ENCODE measurements at places on chromosomes 3 and 15. TPM values are rescaled to one million over a fixed set of nuclear protein-coding genes. Genes with fewer than 3 reads are reported as not detected.

- peak within 1 kb of the TSS; percentile 20 for H3K27ac ChIP-seq
- peaks cover 4% of the 10 kb centered on the region for H3K36me3 ChIP-seq
- peak; percentile 97 for DNase-seq
Observed at GRCh38 chr15:96330450-96331143, at the start of gene NR2F2. Gene NR2F2, plus strand, starts transcription at chr15:96330700. Its CDS starts 1,406 bp downstream, at chr15:96332106.

The COL6A5 gene
- total RNA-seq, result not detected

The ARGFX gene
- not detected for total RNA-seq

The RPP25 gene
- total RNA-seq, result 3.6 TPM

- no peaks in the 10 kb centered on the region for H3K27me3 ChIP-seq
- H3K27ac ChIP-seq, result no peak overlapping the region
- no peak for DNase-seq
- no peak overlapping the region for H3K4me3 ChIP-seq
Observed at GRCh38 chr15:84855136-84855535, 29.3 kb upstream of the SLC28A1 start.

DNA sequence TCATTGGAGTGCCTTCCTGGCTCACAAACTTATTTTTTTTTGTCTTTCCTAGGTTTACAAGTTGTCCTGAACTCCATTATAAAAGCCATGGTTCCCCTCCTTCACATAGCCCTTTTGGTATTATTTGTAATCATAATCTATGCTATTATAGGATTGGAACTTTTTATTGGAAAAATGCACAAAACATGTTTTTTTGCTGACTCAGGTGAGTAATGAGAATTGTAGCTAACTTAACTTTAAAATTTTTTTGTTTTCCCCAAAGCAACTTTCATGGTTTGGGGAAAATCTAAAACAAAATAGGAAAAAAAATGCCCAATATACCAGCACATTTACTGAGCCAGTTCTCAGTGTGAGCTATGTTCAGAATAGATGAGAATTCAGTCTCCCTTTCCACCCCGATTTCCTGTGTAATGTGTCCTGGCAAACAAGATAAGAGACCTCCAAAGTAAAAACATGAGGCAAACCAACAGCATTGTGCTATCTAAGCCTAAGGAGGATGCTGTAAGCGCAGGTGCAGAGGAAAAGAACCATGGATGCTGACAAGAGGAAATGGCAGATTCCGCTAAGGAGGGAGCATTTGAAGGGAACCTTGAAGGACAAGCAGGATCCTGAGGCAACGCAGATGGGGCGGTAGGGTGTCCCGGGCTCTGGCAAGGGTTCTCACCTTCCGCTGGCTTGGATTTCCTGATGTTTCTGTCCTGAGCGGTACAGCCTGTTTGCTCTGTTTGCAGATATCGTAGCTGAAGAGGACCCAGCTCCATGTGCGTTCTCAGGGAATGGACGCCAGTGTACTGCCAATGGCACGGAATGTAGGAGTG is 171.4 kb downstream of the CACNA1D start:
- no peak overlapping the region for H3K27ac ChIP-seq
- no peaks in the 10 kb centered on the region for H3K36me3 ChIP-seq
- peaks cover 2% of the 10 kb centered on the region for H3K27me3 ChIP-seq

The MST1R gene
- total RNA-seq, result 2.7 TPM

The NKIRAS1 gene
- total RNA-seq, result 10.9 TPM

- H3K27me3 ChIP-seq, result no peaks in the 10 kb centered on the region
- H3K36me3 ChIP-seq, result no peaks in the 10 kb centered on the region
- peaks cover 2% of the 10 kb centered on the region for H3K4me1 ChIP-seq
- DNase-seq, result peak; percentile 82
- H3K4me3 ChIP-seq, result no peak overlapping the region
Observed at GRCh38 chr15:88834211-88834812, 31.1 kb downstream of the ACAN start.

DNA sequence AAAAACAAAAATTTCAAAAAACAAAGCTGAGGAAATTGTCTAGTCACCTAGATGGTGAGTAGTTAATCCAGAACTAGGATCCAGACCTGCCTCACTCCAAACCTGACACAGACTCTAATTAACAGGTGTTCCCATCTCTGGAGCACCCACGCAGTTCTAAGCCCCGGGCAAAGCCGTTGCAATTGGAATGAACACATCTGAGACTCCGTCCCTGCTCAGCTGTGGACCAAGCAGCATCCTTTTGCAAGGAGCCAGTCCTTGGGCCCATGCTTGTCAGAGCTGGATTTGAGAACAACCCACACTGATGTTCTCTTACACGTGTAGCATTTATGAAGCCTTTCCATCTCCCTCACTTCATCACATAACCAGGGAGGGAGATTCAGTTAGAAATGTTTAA is 54.8 kb downstream of the LMCD1 start:
- H3K36me3 ChIP-seq, result no peaks in the 10 kb centered on the region
- no peak overlapping the region for H3K27ac ChIP-seq
- no peak for DNase-seq
- H3K4me3 ChIP-seq, result no peak overlapping the region
- H3K4me1 ChIP-seq, result peaks cover 4% of the 10 kb centered on the region

DNA sequence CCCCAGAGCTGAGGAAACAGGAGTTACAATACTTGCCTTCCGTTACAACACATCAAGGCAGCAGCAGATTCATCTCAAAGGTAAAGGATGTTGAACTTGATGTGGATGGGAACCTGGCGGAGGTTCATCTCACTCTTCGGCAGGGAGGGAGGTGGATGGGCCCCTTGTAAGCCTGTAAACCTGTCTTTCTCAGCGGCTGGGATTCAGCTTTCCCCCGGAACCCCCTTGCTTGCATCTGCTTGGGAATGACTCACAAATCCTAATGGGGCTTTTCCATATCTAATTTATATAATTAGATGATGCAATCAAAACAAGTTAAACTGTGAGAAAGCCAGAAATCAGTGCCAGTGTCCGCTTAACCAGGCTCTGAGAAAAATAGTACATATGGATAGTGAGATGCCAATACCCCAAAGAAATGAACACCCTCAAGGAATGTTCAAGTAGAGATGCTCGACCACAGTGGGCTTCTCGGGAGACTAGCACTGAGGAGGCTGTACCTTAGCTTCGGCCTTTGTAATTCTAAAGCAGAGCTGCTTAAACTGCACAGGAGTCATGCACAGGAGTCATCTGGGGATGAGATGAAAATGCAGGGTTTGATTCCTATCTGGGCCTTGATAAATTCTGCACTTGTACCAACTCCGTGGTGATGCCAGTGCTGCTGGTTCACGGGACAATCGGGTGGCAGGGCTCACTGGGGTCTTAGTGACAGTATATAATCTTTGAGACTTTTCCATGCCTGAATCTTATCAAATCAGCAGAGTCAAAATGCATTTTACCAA is 2.2 kb upstream of the FAM240A start:
- H3K27ac ChIP-seq, result no peak overlapping the region
- no peak for DNase-seq
- no peak overlapping the region for H3K4me3 ChIP-seq
- no peaks in the 10 kb centered on the region for H3K36me3 ChIP-seq
- no peaks in the 10 kb centered on the region for H3K4me1 ChIP-seq

The SKOR1 gene
- 1.2 TPM for total RNA-seq

GRCh38 chr3:115494826-115495225 is 128.5 kb upstream of the GAP43 start:
- no peak for DNase-seq
- H3K27ac ChIP-seq, result no peak overlapping the region
- peaks cover 2% of the 10 kb centered on the region for H3K4me1 ChIP-seq

The KBTBD13 gene
- total RNA-seq, result 1.5 TPM

The ST8SIA2 gene
- total RNA-seq, result not detected

DNA sequence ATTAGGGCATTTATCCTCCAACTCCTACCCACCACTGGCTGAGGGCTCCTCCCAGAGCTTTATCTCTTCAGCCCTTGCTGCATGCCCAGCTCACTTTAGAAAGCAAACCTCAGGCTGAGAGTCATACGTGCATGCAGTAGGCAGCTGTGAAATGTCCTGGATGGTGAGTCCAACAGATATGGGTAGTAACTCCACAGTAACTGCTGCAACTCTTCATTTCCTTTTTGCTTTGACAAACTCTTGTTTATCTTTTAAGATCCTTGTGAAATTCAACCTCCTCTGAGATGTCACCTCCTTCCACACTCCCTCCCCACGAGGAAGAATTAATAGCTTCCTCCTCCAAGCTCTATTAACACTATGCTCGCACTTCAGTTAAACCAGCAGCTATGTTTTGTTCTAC is 35.9 kb upstream of the CTNNB1 start:
- no peaks in the 10 kb centered on the region for H3K4me1 ChIP-seq
- H3K36me3 ChIP-seq, result no peaks in the 10 kb centered on the region
- no peak overlapping the region for H3K4me3 ChIP-seq
- no peak for DNase-seq
- H3K27ac ChIP-seq, result no peak overlapping the region
- H3K27me3 ChIP-seq, result peaks cover 6% of the 10 kb centered on the region

- DNase-seq, result peak; percentile 89
- peak overlapping the region; percentile 80 for H3K27ac ChIP-seq
- H3K4me3 ChIP-seq, result no peak overlapping the region
- peaks cover 6% of the 10 kb centered on the region for H3K4me1 ChIP-seq
Observed at GRCh38 chr15:89018207-89018606, 70.0 kb upstream of the ABHD2 start.

The ALG1L2 gene
- total RNA-seq, result 3.6 TPM

GRCh38 chr3:67923796-67924195 is 269.4 kb upstream of the SUCLG2 start:
- no peaks in the 10 kb centered on the region for H3K4me1 ChIP-seq
- no peaks in the 10 kb centered on the region for H3K36me3 ChIP-seq
- no peaks in the 10 kb centered on the region for H3K27me3 ChIP-seq
- no peak for DNase-seq
- no peak overlapping the region for H3K4me3 ChIP-seq
- H3K27ac ChIP-seq, result no peak overlapping the region

DNA sequence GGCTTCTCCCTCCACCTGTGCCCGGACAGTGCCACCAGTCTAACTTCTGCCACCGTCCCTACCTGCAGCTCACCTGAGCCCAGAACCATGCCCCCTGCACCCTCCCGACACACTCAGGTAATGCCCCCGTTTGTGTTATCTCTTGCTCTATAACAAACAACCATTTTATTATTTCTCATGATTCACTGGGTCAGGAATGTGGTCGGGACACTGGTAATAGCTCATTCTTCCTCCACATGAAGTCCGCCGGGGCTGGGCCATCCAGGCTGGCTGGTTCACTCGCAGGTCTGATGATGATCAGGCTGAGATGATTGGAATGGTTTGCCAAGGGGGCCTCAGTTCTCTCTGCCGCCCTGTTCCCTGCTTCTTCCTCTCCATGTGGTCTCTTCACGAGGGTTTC is 20.3 kb upstream of the NR2E3 start:
- no peaks in the 10 kb centered on the region for H3K4me1 ChIP-seq
- no peak overlapping the region for H3K4me3 ChIP-seq
- H3K27ac ChIP-seq, result no peak overlapping the region
- H3K36me3 ChIP-seq, result no peaks in the 10 kb centered on the region
- no peaks in the 10 kb centered on the region for H3K27me3 ChIP-seq
- DNase-seq, result no peak

DNA sequence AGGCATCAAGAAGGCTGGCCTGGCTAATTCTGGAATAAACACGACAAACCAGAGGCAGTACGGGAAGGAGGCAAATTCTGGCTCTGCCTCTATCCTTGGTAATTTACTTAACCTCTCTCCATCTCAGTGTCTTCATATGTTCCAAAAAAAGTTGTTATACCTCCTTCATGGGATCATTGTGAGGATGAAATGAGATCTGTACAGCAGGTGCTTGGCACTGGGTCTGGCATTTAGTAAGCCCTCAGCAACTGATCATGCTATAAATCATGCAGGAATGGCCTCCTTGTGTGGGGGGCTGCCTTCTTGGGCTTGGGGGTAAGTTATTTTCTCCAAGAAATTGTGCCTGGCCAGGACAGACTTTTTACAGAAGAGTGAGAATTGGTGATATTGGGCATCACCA is 38.3 kb upstream of the TRA2B start:
- no peaks in the 10 kb centered on the region for H3K27me3 ChIP-seq
- no peaks in the 10 kb centered on the region for H3K4me1 ChIP-seq
- no peaks in the 10 kb centered on the region for H3K36me3 ChIP-seq

DNA sequence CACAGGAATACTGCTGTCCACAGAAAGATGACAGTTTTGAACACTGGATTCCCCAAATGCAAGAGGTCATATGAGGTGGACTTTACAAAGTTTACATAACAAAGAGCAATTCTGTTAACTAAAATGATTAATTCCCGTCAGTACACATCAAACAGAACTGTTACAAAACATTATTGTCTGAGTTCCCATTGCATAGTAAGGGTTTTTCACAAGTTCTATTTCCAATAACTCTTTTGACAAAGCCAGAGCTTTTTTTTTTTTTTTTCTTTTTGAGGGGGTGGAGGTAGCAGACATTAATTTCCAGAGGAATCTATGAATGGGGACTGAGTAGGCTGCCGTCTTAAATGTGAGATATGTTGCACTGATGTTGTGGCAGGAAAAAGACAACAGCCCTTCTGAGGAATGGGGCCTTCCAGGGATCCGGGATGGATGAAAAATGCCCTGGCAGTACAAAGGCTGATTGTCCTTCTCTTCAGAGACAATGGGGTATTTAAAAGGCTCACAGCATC is 178.1 kb upstream of the KBTBD8 start:
- H3K27ac ChIP-seq, result no peak overlapping the region
- no peaks in the 10 kb centered on the region for H3K36me3 ChIP-seq
- DNase-seq, result no peak
- H3K4me3 ChIP-seq, result no peak overlapping the region

DNA sequence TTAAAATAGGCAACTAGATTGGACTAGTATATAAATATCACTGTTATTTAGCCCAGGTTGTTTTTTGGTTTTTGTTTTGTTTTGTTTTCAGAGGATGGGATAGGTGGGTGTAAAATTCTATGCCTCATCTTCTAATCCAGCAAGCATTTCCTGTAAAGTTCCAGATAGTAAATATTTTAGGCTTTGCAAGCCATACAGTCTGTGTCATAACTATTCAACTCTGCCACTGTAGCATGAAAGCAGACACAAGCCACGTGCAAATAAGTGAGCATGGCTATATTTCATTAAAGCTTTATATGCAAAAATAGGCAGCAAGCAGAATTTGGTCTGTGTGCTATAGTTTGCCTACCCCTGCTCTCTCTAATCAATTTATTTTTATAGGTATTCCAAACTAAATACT is 657.3 kb upstream of the TGFBR2 start:
- no peaks in the 10 kb centered on the region for H3K4me1 ChIP-seq
- H3K4me3 ChIP-seq, result no peak overlapping the region
- H3K36me3 ChIP-seq, result no peaks in the 10 kb centered on the region

The GABRR3 gene
- not detected for total RNA-seq

- H3K36me3 ChIP-seq, result no peaks in the 10 kb centered on the region
- no peaks in the 10 kb centered on the region for H3K27me3 ChIP-seq
- DNase-seq, result no peak
- no peaks in the 10 kb centered on the region for H3K4me1 ChIP-seq
- H3K4me3 ChIP-seq, result no peak overlapping the region
Observed at GRCh38 chr3:21331321-21331720, 419.7 kb downstream of the ZNF385D start.

- H3K4me3 ChIP-seq, result no peak overlapping the region
- H3K27ac ChIP-seq, result no peak overlapping the region
- H3K27me3 ChIP-seq, result no peaks in the 10 kb centered on the region
- no peaks in the 10 kb centered on the region for H3K4me1 ChIP-seq
- H3K36me3 ChIP-seq, result no peaks in the 10 kb centered on the region
- DNase-seq, result no peak
Observed at GRCh38 chr3:17505856-17506255, 236.6 kb downstream of the TBC1D5 start.
